ENCODE measurements at places on chromosomes 6 and 20.

DNA sequence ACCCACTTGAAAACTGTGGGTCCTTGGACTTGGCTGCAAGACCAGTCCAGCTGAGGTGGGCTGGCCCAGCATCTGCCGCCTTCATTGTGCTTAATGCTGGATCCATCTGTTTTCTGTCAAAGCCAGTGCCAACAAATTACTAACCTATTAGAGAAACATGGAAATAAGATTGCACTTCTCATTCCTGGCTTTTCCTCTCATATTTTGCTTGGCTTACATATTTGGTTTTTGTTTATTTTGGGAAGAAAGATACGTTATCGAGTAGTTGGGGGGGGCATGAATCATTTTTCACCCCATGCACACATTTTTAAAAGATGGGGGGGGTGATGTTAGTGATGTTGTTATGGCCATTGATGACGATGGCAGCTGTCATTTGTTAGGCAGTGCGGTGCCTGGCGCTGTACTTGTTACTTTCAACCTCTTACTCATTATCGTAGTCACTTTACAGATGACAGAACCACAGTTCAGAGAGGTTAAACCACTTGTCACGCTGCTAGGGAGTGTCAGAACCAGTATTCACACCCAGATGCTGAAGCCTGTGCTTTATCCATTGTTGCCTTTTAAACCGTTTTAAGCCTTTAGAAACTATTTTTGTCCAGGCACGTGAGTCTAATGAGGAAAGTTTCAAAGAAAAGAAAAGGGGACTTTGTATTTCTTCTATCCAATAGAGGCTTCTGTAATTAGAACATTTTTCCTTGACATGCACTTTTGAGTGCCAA is 180.0 kb downstream of the TMEM242 start:
- DNase-seq = no peak

DNA sequence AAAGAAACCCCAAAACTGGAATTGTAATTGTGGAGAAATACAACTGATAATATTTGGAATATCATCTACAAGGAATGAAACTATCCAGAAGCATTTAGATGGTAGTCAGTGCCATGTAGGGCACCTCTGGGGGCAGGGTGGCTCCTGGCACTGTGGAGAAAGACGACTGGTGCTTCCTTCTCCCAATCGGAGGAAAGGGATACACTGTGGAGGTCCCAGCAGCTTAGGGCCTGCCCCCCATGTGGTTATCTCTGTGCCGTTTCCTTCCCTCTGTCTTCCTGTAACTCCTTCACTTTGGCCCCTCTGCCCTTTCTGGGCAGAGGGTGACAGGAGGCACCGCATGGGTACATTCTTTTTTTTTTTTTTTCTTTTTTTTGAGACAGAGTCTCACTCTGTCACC is 178.4 kb downstream of the MTHFD1L start:
- DNase-seq = no peak

- no peak for DNase-seq
Measured at GRCh38 chr6:16136621-16137450, 8.0 kb downstream of the MYLIP start.

- no peak for DNase-seq
Measured at GRCh38 chr6:14754751-14755513, 490.9 kb upstream of the JARID2 start.

DNA sequence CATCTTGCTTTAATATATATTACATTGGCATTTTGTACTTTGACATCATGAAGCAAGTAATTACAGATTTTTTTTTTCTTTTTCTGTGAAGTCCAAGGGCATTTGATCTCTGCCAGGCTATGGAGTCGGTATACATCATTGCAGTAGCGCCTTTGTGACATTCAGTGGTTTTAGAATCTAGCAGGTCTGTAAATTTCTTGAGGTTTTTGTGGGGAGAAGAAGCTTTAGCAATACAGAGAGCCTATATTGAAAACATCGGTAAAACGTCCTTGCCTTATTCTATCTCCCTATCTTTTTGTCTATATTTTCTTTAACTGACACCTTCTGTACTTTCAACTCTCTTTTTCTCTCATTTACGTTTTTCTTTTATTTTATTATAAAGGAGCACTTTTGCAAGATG is 47.2 kb downstream of the DUSP22 start:
- DNase-seq = no peak

GRCh38 chr6:117483004-117483644 is 650 bp downstream of the DCBLD1 start:
- DNase-seq = no peak

GRCh38 chr6:122568350-122568749 is 41.9 kb upstream of the PKIB start:
- no peak for DNase-seq

DNA sequence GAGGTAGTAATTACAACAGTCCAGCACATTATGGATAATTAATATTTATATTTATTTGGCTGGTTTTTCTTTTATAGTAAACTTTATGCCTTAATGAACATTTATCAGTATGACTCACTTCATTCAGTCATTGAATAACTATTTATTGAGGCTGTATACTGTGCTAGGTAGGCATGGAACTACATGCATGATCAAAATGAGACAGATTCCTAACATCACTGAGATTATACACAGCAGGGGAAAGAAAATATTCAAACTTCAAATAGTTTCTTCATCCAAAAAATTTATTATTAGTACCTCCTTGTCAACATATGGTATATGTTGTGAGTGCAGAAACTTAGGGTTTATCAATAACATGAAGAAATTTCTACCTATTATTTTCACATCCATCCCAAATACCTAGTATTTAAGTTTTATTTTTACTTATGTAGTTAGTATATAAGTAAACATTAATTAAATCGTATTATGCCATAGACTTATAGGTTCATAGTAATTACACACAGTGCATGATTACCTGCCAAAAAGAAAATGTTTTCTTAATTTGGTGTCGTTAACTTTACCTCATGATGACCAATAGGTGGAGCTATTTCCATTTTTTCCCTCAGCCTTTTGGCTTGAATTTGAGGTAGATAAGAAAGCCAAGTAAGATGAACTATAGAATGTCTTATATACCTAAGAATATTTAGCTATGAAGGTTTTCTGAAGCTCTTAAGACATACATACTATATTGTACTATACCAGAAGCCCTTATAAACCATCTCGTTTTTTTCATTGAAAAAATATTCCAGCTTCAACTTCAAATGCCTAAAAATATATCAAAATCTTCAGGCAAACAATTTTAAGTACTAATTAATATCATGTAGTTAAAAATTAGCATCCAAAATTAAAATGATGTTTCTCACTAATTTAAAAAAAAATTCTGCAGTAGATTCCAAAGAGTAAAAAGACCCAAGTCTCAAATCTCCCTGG is 12.5 kb upstream of the TMEM30A start:
- DNase-seq = peak; percentile 47
